Hepatocyte (in vitro differentiated cells): ENCODE measurements at places on chromosomes 11 and 22.

DNA sequence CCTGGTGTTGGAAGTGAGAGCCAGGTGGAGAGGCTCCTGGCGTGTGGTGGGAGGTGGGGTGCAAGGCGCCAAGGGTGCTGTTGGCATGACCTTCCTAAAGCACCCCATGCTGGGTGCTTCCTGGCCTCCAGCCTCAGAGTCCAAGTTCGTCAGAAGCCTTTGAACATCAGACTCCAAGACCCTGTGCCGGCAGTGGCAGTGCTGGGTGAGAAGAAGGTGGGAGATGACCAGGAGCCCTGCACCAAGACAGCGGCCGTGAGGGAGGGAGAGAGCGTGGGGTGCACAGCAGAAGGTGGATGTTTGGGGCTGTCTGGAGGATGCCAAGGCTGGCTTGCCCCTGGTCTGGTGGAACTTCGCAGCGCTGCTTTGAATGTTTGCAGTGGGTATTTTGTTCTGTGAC, 29.7 kb upstream of the PARVB start:
- DNase-seq: no peak

GRCh38 chr11:75142714-75143419, 8.0 kb upstream of the SLCO2B1 start:
- DNase-seq: peak; percentile 92

GRCh38 chr22:37218399-37218770, 6.1 kb upstream of the SSTR3 start:
- no peak for DNase-seq

- no peak for DNase-seq
Measured at GRCh38 chr22:25086902-25087282, 112.8 kb upstream of the CRYBB3 start.

- no peak for DNase-seq
Measured at GRCh38 chr11:130890039-130890745, 26.1 kb downstream of the SNX19 start.

- peak; percentile 58 for DNase-seq
Measured at GRCh38 chr11:114061048-114061680, 1.7 kb downstream of the ZBTB16 start.

GRCh38 chr11:27012234-27012921, 18.5 kb downstream of the FIBIN start:
- DNase-seq: peak; percentile 42

DNA sequence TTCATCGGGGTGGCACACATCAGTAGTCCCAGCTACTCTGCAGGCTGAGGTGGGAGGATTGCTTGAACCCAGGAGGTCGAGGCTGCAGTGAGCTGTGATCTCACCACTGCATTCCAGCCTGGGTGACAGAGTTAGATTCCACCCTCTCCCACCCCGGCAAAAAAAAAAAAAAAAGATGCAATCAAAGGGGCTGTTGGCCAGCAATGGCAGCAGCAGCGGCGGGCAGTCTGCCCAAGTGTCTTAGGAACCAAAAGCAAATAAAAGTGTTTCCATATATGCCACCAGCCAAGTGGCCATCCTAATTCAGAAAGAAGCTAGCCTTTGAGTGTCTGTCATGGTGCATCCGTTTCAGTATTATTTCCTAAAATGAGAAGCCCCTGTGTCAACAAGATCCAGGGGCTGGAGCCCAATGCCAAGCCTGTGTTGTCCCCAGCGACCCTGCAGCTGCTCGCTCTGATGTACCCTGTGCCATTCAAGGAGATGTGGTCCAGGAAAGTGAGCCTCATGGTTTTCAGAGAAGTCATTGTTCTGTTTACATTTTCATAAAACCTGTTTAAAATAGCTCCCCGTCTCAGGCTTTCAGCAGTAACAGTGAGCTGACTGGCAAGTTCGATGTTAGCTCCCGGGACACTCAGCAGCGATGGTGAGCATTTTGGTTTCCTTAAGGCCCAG, 12.5 kb downstream of the CDPF1 start:
- DNase-seq: no peak

GRCh38 chr11:82754410-82754809, 20.7 kb upstream of the FAM181B start:
- no peak for DNase-seq

DNA sequence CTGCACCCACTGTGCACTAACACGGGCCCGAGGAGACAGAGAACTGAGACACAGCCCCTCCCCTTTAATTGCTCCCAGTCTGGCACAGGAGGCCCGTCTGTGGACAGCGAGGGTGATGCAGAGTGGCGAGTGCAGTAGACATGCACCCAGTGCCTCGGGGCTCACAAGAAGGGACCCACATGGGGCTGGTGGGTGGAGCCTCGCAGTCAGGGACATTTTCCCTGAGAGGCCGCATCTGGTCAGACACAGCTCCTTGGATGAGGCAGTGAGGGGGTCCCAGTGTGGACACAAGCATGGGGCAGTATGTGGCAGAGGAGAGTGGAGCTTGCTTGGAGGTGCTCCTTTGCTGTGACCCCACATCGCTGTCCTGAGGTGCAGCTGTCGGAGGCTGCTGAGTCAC, 54.8 kb downstream of the SBF1 start:
- DNase-seq: no peak

- DNase-seq: no peak
Measured at GRCh38 chr11:11247576-11247975, 105.5 kb downstream of the CSNK2A3 start.

- DNase-seq: no peak
Measured at GRCh38 chr22:26780521-26780920, 123.1 kb downstream of the MIAT start.
